ENCODE measurements at places on chromosomes 12 and 14.

DNA sequence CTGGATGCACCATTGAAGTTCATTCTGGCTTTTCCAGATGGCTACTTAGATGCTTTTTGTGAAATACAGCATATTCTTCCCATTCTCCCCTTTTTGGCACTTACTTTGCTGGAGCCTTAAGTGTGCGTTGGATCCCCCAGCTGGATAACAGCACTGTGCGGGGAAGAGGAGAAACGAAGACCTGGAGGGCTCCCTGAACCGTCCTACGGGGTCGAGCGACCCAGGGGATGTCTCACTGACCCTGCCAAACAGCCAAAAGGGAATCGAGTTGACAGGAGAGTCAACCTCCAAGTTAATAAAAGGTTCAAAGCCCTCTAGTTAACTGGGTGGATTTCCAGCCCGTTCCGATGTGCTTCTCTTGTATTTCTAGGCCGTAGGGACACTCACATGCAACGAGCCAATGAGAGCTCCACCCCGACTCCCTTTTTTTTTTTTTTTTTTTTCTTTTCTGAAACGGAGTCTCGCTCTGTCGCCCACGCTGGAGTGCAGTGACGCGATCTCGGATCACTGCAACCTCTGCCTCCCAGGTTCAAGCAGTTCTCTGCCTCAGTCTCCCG lies 1.0 kb upstream of the CAMKK2 start:
- peak; percentile 61 for DNase-seq

DNA sequence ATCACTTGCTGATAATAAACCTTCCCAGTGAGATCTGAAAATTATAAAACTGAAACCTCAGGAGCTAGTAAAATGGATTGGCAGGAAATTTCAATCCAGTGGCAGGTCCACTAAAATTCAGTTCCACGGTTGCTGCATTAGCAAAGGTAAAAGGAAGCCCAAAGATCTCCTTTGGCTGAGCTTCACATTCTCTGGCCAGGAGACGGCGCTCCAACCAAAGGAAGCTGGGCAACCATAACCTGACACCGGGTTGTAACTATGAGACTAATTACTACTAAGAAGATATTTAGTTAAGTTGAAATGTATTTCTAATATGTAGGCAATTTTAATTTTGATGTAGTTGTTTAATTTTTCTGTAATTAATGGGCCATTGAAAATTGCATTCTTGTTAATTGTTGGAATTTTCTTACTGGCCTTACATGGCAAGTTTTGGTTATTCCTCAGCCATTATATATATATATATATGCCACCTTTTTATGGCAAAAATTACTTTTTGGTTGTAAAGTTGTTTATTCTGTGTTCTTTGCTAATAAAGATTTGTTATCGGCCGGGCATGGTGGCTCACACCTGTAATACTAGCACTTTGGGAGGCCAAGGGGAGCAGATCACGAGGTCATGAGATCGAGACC lies 17.0 kb downstream of the OR8S1 start:
- peak; percentile 19 for DNase-seq

DNA sequence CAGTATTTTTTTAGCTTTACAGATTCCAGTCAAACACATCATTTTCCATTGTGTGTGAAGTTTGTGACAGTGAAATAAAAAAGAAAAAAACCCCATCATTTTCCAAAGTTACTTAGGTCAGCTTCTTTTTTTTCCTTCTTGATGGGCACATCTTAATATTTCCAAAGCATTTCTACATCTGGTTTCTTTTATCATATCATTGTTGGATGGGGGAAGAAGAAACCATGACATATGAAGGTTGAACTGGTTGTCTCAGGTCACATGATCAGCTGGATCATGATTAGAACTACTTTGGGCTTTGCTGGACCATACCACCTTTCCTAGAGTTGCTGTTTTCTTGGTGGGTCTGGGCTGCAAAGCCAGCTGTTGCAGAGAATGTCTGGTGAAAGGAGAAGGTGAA lies 59.8 kb downstream of the FOS start:
- DNase-seq = no peak

GRCh38 chr14:96385385-96385784 lies 6.5 kb upstream of the AK7 start:
- DNase-seq = no peak
